ENCODE measurements at places on chromosomes 4 and X.

DNA sequence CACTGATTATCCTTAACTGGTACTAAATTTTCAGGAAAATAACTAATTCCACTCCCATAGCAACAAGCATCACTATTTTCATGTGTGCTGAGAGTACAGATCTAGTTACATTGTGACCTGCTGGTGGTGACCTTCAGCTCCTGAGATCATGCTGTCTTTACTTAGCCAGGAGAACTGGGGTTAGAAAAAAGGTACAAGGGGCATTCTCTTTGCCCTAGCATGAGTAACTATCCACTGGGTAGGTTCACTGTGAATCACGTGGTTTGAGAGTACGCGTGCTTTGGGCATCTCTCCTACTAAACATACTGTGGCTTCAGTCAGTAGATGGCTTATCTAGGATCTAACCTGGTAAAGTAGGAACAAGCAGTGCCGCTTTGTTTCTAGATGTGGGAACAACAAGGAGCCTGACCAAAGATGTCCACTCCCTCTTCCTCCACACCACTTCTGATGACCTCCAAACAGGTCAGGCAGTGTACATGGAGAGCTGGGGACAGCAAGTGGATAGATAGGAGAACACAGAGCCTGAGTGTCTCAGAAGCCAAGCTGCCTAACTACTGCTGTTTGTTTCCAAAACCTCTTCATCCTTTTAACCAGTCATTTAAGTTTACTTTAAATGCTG lies 90.2 kb downstream of the CBR4 start:
- DNase-seq, result no peak

DNA sequence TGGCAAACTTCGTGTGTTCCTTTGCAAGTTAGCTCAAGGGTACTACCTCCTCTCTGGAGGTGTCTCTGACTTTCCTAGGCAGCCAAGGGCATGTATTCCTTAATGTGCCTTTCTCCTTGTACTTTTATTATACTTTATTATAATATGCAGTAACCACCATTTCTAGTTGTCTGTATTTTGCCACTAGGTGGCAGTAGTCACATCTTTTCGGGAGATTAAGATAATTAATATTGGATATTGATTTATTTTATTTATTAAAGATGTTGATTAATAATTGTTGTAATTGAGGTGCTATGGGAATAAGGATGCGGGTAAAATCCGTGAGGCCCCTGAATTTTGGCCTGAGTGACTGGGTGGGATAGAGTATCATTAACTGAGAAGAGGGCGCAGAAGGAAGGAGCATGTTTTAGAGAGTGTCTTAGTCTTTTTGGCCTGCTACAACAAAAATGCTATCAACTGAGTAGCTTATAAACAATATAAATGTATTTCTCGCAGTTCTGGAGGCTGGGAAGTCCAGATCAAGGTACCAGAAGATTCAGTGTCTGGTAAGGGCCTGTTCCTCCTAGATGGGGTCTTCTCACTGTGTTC lies 153.3 kb downstream of the TMEM164 start:
- peak; percentile 40 for DNase-seq

DNA sequence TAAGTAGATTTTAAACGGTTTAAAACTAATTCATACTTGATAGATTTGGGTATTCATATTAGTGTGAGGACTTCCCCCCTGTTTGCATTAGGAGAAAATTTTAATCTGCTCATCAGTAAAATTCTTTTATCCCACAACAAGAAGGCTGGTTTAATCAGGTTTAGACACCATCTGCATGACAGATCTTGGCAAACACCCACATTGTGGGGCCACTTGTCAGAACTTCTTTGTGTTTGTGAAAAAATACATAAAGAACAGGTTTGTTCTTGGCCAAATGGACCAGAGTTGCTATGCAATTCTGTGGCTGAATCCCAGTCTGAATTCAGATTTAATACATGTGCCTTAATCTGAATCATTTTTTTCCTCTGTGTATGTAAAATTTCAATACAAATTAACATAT lies 121.1 kb downstream of the REPS2 start:
- no peak for DNase-seq

- DNase-seq, result no peak
These were observed 24.9 kb downstream of the NSD2 start for GRCh38 chr4:1895971-1896657.

- no peak for DNase-seq
These were observed 81.2 kb upstream of the KCNIP4 start for GRCh38 chr4:22029803-22030202.

- DNase-seq, result no peak
These were observed 790.9 kb downstream of the KLHL13 start for GRCh38 chrX:117325706-117326105.

DNA sequence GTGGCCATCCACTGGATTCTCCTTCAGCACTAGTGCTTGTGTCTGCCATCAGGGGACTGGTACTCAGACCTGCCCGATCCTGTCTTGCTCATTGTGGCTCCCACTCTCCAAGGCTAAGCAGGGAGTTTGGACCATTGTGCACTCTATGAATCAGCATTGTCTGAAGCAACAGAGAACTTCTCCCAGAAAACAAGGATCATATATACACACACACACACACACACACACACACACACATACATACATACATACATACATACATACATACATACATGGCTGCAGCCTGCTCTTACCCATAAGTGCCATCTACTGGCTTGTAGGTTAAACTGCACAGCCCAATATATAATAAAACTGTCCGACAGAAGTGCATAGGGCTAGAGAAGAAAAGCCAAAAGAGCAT lies 345.3 kb upstream of the LCORL start:
- DNase-seq, result peak; percentile 23

DNA sequence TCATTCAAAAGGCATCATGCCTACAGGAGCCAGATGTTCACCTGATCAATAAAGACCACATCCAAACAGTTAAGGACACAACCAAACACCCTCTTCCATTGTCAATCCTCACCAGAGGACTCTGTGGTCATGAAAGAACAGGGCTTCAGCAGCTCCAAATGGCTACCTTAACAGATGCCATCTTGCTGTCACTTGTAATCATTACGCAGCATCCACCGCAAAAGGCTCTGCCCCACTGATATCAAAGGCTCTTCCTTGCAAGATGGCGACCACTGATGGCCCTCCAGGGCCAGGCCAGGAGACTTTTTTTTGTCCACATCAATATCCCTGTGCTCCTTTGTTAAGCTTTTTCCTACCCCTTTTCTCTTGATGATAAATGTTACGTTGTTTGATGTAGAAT lies 157.4 kb downstream of the DHRSX start:
- DNase-seq, result no peak

DNA sequence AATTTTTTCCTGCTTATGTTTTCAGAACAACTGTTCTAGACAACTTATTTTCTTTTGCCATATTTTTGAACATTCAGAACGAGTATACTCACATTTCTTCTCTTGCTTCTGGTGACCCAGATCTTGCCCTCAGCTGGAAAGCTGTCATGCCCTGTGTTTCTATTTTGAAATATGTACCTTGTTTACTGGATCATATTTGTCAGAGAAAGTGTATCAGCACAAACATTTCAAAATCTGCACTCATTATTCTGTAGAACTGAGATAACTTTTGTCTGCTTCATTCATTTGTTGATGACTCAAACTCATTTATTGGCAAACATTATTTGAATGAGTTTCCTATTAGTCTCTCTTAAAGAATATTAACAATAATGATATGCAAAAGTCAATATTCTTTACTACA lies 46.2 kb upstream of the FAM9A start:
- no peak for DNase-seq

- DNase-seq, result no peak
These were observed 26.4 kb downstream of the NKX1-1 start for GRCh38 chr4:1379801-1380331.

GRCh38 chr4:25457053-25457715 lies 80.1 kb downstream of the ANAPC4 start:
- DNase-seq, result no peak

DNA sequence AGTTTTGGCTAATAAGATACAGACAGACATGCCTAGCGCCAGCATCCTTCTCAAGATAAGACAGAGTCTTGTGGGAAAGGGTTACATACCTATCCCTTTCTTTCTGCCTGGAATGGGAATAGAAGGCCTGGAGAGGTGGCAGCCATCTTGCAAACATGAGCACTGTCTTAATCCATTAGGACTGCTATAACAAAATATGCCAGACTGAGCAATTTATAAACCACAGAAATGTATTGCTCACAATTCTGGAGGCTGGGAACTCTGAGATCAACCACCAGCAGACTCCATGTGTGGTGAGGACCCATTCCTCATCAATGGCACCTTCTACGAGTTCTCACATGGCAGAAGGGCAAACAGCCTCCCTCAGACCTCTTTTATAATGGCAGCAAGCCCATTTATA lies 26.5 kb upstream of the NEIL3 start:
- no peak for DNase-seq

DNA sequence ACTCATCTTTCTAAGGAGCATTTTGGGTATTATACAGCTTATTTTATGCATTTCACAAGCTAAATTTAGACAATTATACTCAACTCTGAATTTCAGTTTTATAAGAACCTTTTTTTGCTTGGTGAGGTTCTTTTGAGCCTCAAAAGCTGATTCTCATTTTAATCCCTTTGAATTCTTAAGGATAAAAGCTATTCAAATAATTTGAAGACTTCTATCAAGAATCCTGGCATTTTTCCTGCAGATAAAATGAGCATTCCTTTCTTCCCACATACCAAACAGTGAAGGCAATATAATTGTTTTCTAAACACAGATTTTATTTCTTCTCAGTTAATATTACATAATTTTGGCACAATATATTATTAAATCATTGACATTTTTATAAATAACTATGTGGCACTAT lies 118.4 kb upstream of the GPM6A start:
- DNase-seq, result no peak

- DNase-seq, result no peak
These were observed 38.8 kb upstream of the TADA2B start for GRCh38 chr4:7004331-7004730.

DNA sequence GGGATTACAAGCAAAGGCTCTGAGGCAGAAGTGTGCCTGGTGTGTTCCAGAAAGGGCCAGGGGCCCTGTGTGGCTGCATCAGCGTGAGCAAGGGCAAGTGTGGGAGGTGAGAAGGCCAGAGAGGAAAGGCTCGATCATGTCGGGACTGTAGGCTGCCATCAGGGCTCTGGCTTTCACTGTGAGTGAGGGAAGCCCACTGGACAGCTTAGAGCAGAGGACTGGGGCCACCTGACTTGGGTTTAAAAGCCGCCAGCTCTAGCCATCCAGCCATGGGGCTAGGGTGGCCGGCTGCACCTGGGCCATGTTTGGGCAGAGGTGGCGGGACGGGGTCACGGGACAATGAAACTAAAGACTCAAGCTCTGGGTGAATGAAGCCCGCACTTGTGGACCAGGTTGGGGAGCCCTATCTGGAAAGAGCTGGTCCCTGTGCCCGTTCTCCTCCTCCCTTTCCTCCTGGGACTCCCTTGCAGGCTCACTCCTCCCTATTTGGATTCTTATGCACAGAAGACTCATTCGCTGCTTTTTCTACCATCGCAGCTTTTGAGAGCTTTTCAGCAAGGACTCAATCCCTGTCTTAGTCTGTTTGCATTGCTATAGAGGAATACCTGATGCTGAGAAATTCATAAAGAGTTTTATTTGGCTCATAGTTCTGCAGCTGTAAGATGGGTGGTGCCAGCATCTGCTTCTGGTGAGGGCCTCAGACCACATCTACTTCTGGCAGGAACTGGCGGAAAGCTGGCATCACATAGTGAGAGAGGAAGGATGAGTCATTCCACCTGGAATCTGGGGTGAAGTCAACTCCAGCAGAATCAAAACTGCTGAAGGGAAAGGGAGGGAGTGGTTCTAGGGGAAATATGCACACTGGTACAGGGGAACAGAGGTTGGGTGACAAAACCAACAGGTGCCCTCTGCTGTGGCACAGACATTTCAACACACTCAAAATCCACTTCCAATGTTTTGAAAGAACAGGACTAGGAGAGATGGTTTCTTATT lies 15.3 kb downstream of the CTAG1B start:
- no peak for DNase-seq

DNA sequence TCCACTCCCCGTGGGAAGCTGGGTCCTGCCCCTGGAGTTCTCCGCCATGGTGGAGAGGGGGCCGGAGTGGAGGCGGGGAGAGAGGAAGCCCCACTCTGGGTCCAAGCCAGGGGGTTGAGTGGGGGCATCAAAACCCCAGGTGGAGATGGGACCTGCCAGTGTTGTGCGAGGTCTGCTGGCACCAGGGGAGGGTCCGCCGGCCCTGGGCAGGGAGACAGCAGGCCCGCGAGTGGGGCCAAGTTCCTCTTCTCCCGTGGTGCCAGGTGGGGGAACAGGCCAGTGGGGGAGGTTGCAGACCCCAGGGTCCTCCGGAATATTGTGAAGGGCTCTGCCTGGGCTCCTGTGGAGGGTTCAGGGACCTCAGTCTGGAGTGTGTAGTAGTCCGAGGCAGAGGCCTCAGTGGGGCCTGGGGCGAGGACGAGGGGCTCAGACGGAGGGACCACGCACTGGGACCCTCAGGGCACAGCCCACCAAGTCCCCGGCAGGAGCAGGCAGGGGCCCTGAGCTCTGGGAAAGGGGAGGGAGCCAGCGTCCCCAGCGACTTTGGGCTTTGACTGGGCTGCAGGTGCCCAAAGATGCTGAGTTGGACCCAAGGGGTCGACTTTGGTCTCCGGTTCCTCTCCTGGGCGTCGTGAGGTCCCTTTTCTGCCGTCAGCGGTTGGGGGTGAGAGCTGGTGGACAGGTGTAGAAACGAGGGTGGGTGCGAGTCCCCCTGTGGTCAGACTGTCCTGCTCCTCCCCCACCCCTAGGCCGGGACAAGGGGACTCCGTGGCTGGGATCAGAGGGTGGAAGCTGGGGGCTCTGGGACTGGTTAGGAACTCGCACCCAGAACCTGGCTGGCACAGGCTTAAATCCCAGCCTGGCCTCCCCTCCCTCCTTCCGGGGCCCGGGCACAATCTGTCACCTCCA lies 43.8 kb upstream of the NKX1-1 start:
- no peak for DNase-seq

DNA sequence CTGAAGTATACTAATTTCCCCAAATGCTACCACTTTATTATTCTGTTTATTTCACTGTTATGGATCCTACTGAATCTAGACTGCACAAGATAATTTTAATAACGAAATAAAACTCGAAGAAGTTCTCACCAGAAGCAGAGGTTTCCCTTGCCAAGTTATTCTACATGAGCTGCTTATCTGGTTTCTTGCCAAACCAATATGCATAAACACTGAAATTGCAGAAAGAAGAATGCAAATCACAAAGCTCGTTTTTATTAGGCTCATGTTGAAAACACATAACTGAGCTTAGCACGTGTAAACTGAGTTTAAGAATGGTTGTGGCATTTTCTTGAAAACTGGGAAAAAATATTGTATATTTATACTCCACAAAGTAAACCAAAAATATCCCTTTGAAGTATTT lies 35.9 kb downstream of the GRID2 start:
- DNase-seq, result no peak

- no peak for DNase-seq
These were observed 333.9 kb downstream of the PDHA2 start for GRCh38 chr4:96173756-96174155.

- DNase-seq, result no peak
These were observed 1222.4 kb upstream of the AGA start for GRCh38 chr4:178664621-178665020.
